Foreskin melanocyte (primary cell): ENCODE measurements at places on chromosomes 5 and 9.

- DNase-seq, result no peak
Measured at GRCh38 chr5:52727020-52727419, 60.7 kb upstream of the ITGA1 start.

- no peak for DNase-seq
Measured at GRCh38 chr5:149147676-149148075, 6.4 kb downstream of the ABLIM3 start.

DNA sequence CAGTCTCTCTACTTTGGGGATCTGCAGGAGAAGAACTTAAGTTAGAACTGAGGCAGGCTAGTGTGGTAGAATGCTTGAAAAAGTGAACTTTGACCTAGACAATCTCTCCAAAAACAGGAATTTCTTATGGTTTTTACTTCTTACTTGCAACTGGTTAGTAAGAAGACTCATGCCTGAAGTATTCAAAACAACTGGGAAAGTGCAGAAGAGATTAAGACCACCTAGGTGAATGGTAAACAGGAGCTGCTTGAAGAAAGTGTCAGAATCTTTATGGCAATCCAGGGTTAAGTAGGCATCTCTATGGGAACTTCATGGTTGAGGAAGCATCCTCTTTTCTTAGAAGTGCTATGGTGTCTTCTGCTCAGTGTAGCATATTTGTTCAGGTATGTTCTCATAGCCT is 428.6 kb upstream of the TLE4 start:
- DNase-seq, result no peak

- DNase-seq, result peak; percentile 14
Measured at GRCh38 chr5:34897646-34898045, 17.7 kb downstream of the RAD1 start.

DNA sequence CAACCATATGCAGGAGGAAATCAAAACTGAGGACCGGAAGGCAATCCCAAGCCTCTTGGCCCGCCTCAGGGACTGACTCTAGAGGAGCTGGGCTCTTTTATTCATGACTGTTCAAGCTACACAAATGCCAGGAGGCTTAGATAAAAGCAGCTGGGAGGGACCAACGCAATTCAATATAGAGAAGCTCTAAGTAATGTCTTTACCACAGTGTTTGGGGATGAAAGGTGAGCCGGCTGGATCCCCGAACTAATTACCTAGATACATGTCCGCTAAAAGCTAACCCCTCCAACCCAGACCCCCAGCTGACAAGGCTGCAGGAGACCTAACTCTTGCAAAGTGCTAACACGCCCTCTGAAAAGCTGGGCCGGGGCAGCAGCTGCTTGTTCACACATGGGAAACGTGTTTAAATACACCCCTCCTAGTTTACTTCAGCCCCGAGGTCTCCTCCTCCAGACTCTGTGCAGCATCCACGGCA is 67.5 kb downstream of the TLE1 start:
- peak; percentile 45 for DNase-seq

DNA sequence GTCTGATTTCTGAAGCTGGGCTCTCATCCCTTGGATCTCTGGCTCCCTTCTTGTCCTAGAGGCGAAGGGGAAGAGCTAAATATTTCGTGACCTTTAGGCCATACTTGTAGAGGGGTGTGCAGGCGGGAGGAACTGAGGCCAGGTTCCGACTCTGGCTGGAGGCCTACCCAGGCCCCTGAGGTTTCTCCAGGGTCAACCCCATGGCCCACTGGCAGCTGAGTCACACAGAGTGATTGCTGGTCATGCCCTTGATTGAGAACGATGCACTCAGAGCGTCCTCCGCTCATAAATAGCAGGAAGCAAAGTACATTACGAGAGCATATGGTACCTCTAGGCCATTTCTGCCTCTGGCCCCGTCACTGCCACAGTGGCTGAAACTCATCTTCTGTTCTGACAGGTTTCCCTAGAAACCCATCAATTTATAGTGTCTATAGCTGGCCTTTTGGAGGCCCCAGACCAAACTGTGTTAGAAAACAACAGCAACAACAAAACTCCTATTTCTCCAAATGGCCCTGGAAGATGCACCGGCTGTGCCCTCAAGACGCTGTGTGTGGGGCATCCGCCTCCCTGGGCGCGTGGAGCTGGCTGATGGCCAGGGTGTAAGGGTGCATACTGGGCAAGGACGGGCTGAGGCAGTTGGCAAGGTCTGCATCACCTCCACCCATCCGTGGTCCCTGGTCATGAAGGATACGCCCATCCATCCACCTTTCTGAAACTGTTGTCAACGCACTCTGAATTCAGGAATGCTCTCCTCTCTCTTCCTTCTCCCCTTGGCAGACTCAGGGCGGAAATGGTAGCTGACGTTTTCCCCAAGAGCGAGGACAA is 32.9 kb upstream of the FCN1 start:
- DNase-seq, result no peak

- peak; percentile 18 for DNase-seq
Measured at GRCh38 chr5:178590141-178590923, at the start of gene COL23A1. COL23A1 (minus strand) TSS chr5:178590393.

DNA sequence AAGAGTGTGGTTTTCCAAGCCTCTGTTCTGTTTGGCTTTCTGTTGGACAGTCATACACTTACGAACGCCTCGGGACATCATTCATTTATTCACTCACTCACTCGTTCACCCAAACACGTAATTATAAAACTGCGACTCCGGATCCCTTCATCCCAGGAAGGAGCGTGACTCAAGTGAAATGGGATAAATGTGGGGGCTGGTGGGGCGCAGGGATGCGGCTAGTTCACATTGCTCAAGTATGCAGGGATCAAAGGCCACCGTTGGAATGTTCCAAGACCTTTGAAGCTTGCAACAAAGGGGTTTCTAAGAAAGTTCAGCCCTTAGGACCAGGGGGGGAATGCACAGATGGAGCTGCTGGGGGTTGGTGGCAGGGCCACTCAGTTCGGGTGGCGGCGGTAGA is 64.2 kb downstream of the CFAP77 start:
- DNase-seq, result peak; percentile 6

- no peak for DNase-seq
Measured at GRCh38 chr9:13443346-13444244, 164.1 kb upstream of the MPDZ start.

GRCh38 chr9:22244139-22245011 is 202.2 kb upstream of the DMRTA1 start:
- peak; percentile 37 for DNase-seq

GRCh38 chr9:137055385-137056364 is 1.8 kb upstream of the ENTPD2 start:
- peak; percentile 70 for DNase-seq

DNA sequence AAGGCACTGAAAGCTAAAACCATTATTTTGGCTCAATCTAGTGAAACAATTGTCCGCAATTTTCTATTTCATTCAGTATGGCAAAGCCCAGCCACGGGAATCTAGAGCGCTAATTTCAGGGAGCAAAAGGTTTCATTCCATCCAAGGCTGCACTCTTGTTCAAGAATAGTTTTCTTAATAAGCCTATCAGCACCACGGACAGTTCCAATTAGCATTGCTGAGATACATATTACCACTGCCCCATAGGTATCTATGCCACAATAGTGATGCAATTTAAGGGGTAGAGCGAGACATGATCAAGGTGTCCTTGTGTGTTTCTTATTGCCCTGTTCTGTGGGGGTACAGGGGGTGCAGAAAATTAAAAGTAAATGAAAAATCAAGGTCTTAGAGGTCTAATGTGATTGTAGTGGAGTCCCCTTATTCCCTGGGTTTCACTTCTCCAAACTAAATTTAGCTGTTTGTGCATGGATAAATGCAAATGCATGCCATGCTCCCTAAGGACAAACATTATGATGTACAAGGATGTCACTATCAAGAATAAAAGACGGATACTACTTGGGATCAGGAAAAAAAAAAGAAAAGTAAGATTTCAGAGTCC is 45.5 kb downstream of the SPOCK1 start:
- peak; percentile 8 for DNase-seq

GRCh38 chr5:61231813-61232212 is 69.5 kb upstream of the SMIM15 start:
- no peak for DNase-seq

- DNase-seq, result no peak
Measured at GRCh38 chr5:139108063-139108824, 89.9 kb downstream of the SIL1 start.

- DNase-seq, result peak; percentile 70
Measured at GRCh38 chr9:101465326-101465915, 29.8 kb upstream of the ALDOB start.

DNA sequence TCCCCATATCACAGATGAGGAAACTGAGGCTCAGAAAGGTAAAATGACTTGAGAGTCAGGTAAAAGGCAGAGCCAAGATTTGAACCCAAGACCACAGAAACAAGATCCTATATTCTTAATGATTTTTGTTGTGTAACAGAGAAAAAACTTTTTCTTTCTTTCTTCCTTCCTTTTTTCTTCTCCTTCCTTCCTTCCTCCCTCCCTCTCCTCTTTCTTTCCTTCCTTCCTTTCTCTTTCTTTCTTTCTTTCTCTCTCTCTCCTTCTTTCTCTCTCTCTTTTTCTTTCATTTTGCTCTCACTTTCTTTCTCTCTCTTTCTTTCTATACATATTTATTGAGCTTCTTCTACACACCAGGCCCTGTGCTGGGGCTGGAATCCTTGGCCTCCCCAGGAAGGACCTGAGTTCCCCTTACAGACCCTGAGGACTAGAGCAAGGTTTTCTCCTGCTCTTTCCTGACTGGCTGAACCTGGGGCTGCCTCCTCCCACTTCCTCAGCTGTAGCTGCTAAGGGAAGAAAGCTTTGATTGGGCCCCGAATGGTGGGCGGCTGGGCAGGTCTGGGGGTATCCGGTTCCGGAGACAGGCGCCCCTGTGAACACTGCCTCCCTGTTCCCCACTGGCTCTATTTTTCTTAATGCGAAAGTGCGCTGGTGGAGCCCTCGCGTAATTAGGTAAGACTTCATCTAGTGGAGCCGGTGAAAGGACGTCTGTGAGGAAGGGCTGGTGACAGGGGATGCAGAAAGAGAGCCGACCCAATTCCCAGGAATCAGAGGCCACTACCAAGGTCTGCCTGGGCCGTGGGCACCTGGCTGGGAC is 27.4 kb upstream of the KIF12 start:
- DNase-seq, result no peak

GRCh38 chr5:981456-981855 is 27.1 kb upstream of the NKD2 start:
- no peak for DNase-seq

GRCh38 chr5:179488975-179489374 is 61.4 kb upstream of the RUFY1 start:
- no peak for DNase-seq

DNA sequence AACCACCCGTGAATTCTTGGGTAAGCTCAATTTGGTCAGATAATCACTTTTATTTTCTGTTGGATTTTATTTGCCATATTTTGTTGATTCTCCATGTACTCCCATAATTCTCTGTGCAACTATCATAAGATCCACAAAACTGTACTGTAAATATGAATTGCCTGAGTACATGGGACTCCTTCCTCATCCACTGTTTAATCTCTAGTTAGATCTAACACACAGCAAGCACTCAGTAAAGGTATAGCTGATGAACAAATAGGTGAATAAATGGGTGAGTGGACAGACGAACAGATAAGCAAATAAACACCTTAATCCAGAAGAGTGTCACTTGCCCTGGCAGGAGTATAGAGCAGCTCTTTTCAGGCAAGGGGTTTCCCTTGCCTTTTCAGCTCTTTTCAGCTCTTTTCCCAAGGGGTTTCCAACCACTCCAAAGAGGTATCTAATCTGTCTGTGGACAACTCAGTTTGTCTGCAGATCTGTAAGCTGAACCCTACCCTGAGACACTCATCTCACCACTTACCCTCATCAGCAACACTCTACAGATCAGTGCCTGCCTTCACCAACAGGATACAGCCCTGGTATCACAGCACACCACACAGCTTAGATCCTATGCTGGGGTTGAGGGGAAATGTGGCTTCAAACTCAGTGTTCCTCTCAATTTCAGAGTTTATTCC is 51.2 kb downstream of the SIL1 start:
- DNase-seq, result no peak

GRCh38 chr9:111362526-111362925 is 32.5 kb upstream of the OR2K2 start:
- no peak for DNase-seq

DNA sequence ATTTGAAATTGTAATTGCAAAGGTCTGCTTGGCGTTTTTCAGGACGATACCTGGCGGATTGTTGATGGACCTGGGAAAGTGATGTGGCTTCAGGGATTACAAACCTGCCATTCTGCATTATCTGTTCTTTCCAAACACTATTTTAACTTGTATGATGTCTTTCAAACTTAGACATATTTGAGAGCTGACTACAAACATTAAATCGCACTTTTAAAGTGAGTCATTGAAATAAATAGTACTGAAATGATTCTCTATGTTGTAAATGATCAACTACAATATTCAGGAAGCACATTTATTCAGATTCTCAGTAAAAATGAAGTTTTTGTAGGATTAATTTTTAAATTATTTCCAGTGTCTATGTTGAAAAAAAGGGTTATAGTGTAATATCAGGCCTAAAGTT is 32.3 kb upstream of the TMEM171 start:
- DNase-seq, result no peak

GRCh38 chr9:136274786-136275654 is 28.9 kb downstream of the CCDC187 start:
- DNase-seq, result no peak

GRCh38 chr5:20157089-20157488 is 169.1 kb upstream of the CDH18 start:
- DNase-seq, result no peak

DNA sequence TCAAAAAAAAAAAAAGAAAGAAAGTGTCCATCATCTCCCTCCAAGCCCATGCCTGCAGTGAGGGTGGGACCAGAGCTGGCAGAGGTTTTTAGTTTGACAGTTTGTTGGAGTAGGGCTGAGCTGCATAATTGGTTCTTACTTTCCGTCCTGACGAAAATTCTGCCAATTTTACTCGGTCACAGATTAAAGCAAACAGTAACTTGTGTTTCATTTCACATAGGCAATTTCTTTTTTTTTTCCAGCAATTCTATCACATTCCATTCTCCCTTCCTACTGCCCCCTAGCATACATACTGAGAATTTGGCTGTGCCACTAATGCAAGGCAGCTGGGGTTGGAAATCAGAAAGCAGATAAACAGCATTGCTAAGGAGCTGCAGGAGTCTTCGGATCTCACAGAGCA is 132.4 kb downstream of the FRMD3 start:
- no peak for DNase-seq

- DNase-seq, result no peak
Measured at GRCh38 chr5:56251918-56252553, 18.9 kb upstream of the ANKRD55 start.

GRCh38 chr5:158877124-158877581 is 222.6 kb downstream of the EBF1 start:
- DNase-seq, result no peak

DNA sequence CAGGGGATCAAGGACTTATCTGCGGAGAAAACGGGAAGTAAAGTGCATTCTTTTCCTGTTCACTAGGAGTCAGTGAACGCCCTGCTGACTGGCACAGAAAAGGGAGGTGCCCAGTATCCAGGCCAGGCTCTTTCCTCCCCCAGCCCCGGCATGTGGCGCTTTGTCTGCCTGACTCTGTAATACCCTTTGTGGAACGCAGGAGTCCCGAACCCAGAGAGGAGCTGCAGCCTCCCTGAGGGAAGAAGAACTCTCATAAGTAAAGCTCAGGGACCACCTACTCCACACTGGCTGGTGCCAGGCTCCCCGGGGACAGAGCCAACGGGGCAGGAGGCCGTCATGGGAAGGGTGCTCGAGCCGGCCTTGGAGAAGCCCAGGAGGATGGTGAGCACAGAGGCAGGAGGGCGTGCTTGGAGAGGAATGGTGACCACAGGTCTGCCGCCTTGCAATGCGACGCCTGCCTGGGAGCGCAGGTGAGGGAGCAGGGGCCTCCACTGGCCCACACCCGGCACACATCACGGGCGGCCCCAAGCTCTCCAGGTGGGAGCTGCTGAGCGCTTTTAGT is 31.5 kb downstream of the VAV2 start:
- no peak for DNase-seq
